G401 (cell line): ENCODE measurements at places on chromosomes 2 and 18. TPM values are rescaled to one million over a fixed set of nuclear protein-coding genes. Genes with fewer than 3 reads are reported as not detected.

GRP gene
- not detected in 2 replicates for total RNA-seq

GNLY gene
- total RNA-seq = not detected in 2 replicates

ARHGAP25 gene
- total RNA-seq = not detected in 2 replicates

LONRF2 gene
- 0.06 TPM in 1 of 2 replicates, not detected in the other for total RNA-seq

PAX8 gene
- total RNA-seq = not detected in 2 replicates

STPG4 gene
- not detected in 2 replicates for total RNA-seq

EFR3B gene
- total RNA-seq = 0.18 and 0.37 TPM in 2 replicates

CAD gene
- total RNA-seq = 52.3 and 69.6 TPM in 2 replicates

FABP1 gene
- not detected in 2 replicates for total RNA-seq

RAB6C gene
- not detected in 2 replicates for total RNA-seq

SERPINB13 gene
- total RNA-seq = not detected in 2 replicates

PLA2R1 gene
- total RNA-seq = not detected in 2 replicates

AGXT gene
- not detected in 2 replicates for total RNA-seq

ASAP2 gene
- total RNA-seq = 5.5 and 7.1 TPM in 2 replicates

SLC9A4 gene
- total RNA-seq = not detected in 2 replicates

ACOXL gene
- total RNA-seq = not detected in 2 replicates

ADD2 gene
- total RNA-seq = 0.61 TPM in 1 of 2 replicates, not detected in the other

MZT2A gene
- 138 and 230 TPM in 2 replicates for total RNA-seq

OXER1 gene
- not detected in 2 replicates for total RNA-seq

MERTK gene
- 11.3 and 12.1 TPM in 2 replicates for total RNA-seq

SMYD1 gene
- not detected in 2 replicates for total RNA-seq

HES6 gene
- total RNA-seq = 56.0 and 67.5 TPM in 2 replicates

WDR75 gene
- total RNA-seq = 77.2 and 107 TPM in 2 replicates

ZSWIM2 gene
- not detected in 2 replicates for total RNA-seq

PIAS2 gene
- 26.4 and 35.2 TPM in 2 replicates for total RNA-seq

KCNJ13 gene
- total RNA-seq = not detected in 2 replicates

UGT1A5 gene
- not detected in 2 replicates for total RNA-seq

RGPD4 gene
- total RNA-seq = 0.03 TPM in 1 of 2 replicates, not detected in the other

TMEM200C gene
- not detected in 2 replicates for total RNA-seq

COL3A1 gene
- total RNA-seq = 347 and 349 TPM in 2 replicates

CMPK2 gene
- total RNA-seq = not detected in 2 replicates

TTC21B gene
- total RNA-seq = 4.4 and 18.5 TPM in 2 replicates

RIF1 gene
- 20.9 and 26.8 TPM in 2 replicates for total RNA-seq

SPR gene
- total RNA-seq = 55.9 and 65.8 TPM in 2 replicates

CDK15 gene
- not detected in 2 replicates for total RNA-seq

INHA gene
- 1.3 TPM in 1 of 2 replicates, not detected in the other for total RNA-seq

PLGLB2 gene
- total RNA-seq = not detected in 2 replicates

MBD2 gene
- 29.3 and 36.0 TPM in 2 replicates for total RNA-seq

ZBTB7C gene
- total RNA-seq = not detected in 2 replicates

QPCT gene
- total RNA-seq = not detected in 2 replicates

HAAO gene
- total RNA-seq = not detected in 2 replicates

AQP12B gene
- not detected in 2 replicates for total RNA-seq

PPP1CB gene
- total RNA-seq = 103 and 141 TPM in 2 replicates
